ENCODE measurements at places on chromosomes 7 and 10.

- peaks cover 12% of the 10 kb centered on the region for H3K4me1 ChIP-seq
- H3K27ac ChIP-seq, result no peak overlapping the region
- peaks cover 41% of the 10 kb centered on the region for H3K27me3 ChIP-seq
- no peak for DNase-seq
Measured at GRCh38 chr7:74029991-74030415, 2.0 kb downstream of the ELN start.

- no peak overlapping the region for H3K4me3 ChIP-seq
- H3K36me3 ChIP-seq, result no peaks in the 10 kb centered on the region
- no peak for DNase-seq
- no peaks in the 10 kb centered on the region for H3K4me1 ChIP-seq
- H3K27me3 ChIP-seq, result peaks cover 6% of the 10 kb centered on the region
- H3K27ac ChIP-seq, result no peak overlapping the region
Measured at GRCh38 chr10:94010886-94011285, 17.2 kb downstream of the PLCE1 start.

DNA sequence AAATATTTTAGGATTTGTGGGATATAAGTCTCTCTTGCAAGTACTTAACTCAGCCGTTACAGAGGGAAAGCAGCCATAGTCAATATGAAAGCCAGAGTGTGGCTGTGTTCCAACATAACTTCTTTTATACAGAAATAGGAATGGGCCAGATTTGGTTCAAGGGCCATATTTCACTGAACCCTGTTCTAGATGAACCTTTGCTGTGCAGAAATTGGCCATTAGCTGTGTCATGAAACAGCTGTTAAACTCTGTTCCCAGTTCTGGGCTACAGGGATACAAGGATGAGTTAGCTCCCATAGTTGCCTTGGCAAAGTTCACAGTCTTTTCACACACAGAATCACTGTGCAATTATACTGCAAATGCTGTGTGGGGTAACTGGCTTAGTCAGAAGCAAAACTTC, 213.9 kb upstream of the LRRN3 start:
- H3K27ac ChIP-seq, result no peak overlapping the region
- H3K4me3 ChIP-seq, result no peak overlapping the region
- H3K27me3 ChIP-seq, result no peaks in the 10 kb centered on the region
- DNase-seq, result no peak

GRCh38 chr7:123410273-123410904, 124.0 kb downstream of the IQUB start:
- no peak overlapping the region for H3K27ac ChIP-seq
- H3K4me1 ChIP-seq, result no peaks in the 10 kb centered on the region
- H3K36me3 ChIP-seq, result no peaks in the 10 kb centered on the region
- no peak for DNase-seq

GRCh38 chr7:107387128-107387527, 82.7 kb upstream of the GPR22 start:
- no peaks in the 10 kb centered on the region for H3K27me3 ChIP-seq
- DNase-seq, result no peak
- H3K4me3 ChIP-seq, result no peak overlapping the region
- H3K27ac ChIP-seq, result no peak overlapping the region

GRCh38 chr7:97307521-97308108, 190.1 kb downstream of the SDHAF3 start:
- no peak for DNase-seq
- H3K27me3 ChIP-seq, result peaks cover 3% of the 10 kb centered on the region
- H3K4me3 ChIP-seq, result no peak overlapping the region
- no peak overlapping the region for H3K27ac ChIP-seq
- H3K4me1 ChIP-seq, result no peaks in the 10 kb centered on the region

- no peaks in the 10 kb centered on the region for H3K4me1 ChIP-seq
- no peak overlapping the region for H3K4me3 ChIP-seq
- no peaks in the 10 kb centered on the region for H3K27me3 ChIP-seq
- no peak overlapping the region for H3K27ac ChIP-seq
- DNase-seq, result no peak
- no peaks in the 10 kb centered on the region for H3K36me3 ChIP-seq
Measured at GRCh38 chr7:71286336-71286735, 154.4 kb downstream of the GALNT17 start.

DNA sequence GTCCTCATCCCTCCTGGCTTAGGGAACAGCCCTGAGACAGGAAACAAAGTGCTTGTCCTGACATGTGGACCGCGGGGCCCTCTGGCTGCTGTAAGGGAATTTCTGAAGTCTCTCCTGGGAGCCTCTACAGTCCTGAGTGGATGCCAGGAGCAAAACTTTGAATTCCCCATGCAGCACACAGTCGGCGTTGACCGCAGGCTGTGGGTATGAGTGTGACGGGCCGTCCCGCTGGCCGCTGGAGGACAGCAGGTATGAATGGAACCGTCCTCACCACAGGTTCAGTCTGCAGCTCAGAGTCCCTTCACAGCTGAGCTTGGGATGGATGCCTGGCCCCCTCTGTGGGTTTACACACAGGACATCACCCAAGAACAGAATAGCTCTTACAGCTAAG, 94.9 kb downstream of the GPR26 start:
- no peaks in the 10 kb centered on the region for H3K36me3 ChIP-seq
- no peak overlapping the region for H3K27ac ChIP-seq
- H3K27me3 ChIP-seq, result peaks cover 19% of the 10 kb centered on the region

DNA sequence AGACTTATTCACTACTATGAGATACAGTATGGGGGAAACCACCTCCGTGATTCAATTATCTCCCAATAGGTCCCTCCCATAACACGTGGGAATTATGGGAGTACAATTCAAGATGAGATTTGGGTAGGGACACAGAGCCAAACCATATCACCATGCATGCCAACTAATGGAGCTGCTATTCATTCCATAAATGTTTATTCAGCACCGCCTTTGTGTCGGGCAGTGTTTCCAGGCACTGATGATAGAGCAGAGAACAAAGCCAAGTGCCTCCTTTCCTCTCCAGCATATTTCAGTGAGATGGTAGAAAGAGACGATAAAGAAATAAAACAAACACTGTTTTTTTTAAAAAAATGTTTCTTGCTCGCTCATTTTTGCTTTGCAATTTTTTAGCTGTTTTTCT, 295.9 kb upstream of the FOXK1 start:
- no peak for DNase-seq
- peaks cover 33% of the 10 kb centered on the region for H3K27me3 ChIP-seq
- H3K4me3 ChIP-seq, result no peak overlapping the region
- H3K4me1 ChIP-seq, result no peaks in the 10 kb centered on the region

GRCh38 chr7:66277492-66277891, 72.4 kb downstream of the TPST1 start:
- H3K27me3 ChIP-seq, result no peaks in the 10 kb centered on the region
- no peaks in the 10 kb centered on the region for H3K36me3 ChIP-seq
- H3K4me1 ChIP-seq, result peaks cover 7% of the 10 kb centered on the region
- no peak overlapping the region for H3K27ac ChIP-seq

DNA sequence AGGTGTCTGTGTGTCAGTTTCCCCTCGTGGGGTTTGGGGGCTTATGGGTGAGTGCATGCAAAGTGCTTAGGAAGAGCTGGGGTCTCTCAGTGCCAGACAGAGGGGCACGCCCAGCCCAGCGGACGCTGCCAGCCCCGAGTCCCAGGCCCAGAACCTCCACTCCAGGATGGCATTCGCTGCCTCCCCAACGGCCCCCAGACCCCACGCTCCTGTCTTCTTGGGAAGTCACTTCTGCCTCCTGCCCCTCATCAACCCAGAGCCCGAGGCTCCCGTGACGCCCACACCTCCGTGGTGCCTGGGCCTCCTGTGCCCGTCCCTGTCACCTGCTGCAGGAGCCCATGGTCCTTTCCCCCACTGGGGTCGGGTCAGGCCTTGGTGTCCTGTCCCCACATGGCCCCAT, 35.0 kb downstream of the NKX6-2 start:
- H3K27ac ChIP-seq, result no peak overlapping the region
- H3K27me3 ChIP-seq, result no peaks in the 10 kb centered on the region
- H3K4me1 ChIP-seq, result no peaks in the 10 kb centered on the region

DNA sequence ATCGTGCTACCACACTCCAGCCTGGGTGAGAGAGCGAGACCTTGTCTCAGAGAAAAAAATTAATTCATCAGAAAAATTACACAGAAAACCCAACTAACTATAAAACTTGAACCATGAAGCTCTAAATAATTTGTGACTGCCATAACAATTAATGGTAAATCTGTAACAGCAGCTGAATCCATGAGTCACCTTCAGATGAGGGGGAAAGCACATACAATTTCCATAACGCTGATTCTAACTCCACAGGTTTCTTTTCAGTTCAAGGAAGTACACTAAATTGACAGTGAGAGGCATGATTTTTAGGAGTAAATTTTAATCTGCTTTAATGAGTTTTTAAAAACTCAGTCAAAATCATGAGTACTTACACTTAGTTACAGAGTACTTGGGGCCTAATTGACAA, 120.1 kb upstream of the NOBOX start:
- H3K27ac ChIP-seq, result no peak overlapping the region
- peaks cover 6% of the 10 kb centered on the region for H3K4me1 ChIP-seq
- H3K4me3 ChIP-seq, result no peak overlapping the region

- H3K36me3 ChIP-seq, result no peaks in the 10 kb centered on the region
- peaks cover 39% of the 10 kb centered on the region for H3K4me1 ChIP-seq
- no peak overlapping the region for H3K27ac ChIP-seq
- H3K4me3 ChIP-seq, result peak overlapping the region; percentile 27
Measured at GRCh38 chr10:30029872-30030256, 29.5 kb downstream of the JCAD start.

GRCh38 chr7:2837496-2837895, 6.6 kb downstream of the GNA12 start:
- H3K4me3 ChIP-seq, result peak overlapping the region; percentile 54
- DNase-seq, result no peak
- H3K27ac ChIP-seq, result no peak overlapping the region
- H3K36me3 ChIP-seq, result peaks cover 13% of the 10 kb centered on the region

GRCh38 chr7:119197172-119197876, 972.8 kb downstream of the ANKRD7 start:
- H3K4me3 ChIP-seq, result no peak overlapping the region
- no peak overlapping the region for H3K27ac ChIP-seq
- H3K4me1 ChIP-seq, result no peaks in the 10 kb centered on the region
- H3K36me3 ChIP-seq, result no peaks in the 10 kb centered on the region

GRCh38 chr7:129746857-129747529, 135.5 kb downstream of the NRF1 start:
- DNase-seq, result no peak
- peaks cover 2% of the 10 kb centered on the region for H3K4me1 ChIP-seq
- no peak overlapping the region for H3K27ac ChIP-seq
- H3K36me3 ChIP-seq, result peaks cover 16% of the 10 kb centered on the region

DNA sequence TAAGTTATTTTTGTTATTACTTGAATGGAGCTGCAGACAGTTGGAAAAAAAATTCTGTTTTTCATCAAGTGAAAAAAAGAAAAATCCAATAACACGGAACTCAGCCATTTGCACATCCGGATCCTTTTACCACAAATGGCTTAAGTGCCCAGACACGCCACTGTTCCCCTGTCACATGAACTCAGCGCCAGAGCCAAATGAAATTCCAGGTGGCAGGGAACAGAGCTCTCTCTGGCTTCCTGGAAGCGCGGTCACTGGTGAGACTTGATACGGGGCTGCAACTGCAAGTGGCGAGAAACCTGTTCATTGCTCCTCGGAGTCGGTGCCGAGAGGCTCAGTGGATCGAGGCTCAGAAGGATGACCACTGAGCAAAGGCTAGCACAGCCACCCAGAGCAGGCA, 60.8 kb upstream of the NPTX2 start:
- no peak overlapping the region for H3K4me3 ChIP-seq
- H3K36me3 ChIP-seq, result no peaks in the 10 kb centered on the region
- H3K4me1 ChIP-seq, result no peaks in the 10 kb centered on the region

GRCh38 chr10:92747066-92747465, 57.3 kb downstream of the HHEX start:
- H3K4me3 ChIP-seq, result no peak overlapping the region
- H3K27ac ChIP-seq, result no peak overlapping the region
- H3K27me3 ChIP-seq, result no peaks in the 10 kb centered on the region
- peaks cover 40% of the 10 kb centered on the region for H3K4me1 ChIP-seq
- no peak for DNase-seq

DNA sequence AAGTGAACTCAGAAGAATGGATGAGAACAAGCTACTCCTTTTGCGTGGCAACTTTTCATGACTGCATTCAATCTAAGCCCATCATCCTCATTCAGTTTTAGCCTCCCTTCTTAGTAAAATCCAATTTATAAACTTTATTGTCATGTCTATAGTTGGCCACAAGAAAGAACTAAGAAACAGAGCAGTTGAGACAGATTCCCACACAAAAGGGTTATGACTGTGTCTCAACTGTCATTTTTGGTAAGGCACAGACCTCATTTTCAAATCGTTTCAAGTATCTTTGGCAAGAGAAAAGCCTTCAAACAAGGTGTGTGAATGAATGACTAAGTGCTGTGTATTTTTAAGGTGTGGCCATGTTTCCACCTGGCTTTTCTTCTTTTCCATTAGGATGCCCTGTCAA, 84.2 kb upstream of the CREB5 start:
- H3K27me3 ChIP-seq, result peaks cover 2% of the 10 kb centered on the region
- no peak for DNase-seq
- peak overlapping the region; percentile 87 for H3K27ac ChIP-seq
- peaks cover 15% of the 10 kb centered on the region for H3K4me1 ChIP-seq
- H3K36me3 ChIP-seq, result no peaks in the 10 kb centered on the region

DNA sequence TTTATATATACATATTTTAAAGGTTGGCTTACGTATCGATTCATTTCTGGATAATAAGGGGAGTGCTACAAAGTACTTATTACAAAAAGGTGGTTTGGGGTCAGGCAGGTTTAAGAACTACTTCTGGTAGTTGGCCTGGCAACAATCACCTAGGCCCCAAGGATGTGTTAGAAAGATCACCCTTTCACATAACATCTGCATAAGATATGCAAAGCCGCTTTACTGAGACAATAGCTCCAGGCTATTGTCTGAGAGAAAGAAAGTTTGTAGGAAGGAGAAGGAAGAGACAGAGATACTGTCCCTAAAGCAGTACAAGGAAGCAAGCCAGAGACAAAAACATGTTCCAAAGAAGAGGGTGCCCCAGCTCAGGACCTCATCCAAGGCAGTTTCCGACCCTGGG, 6.2 kb downstream of the PAXIP1 start:
- no peak for DNase-seq
- no peak overlapping the region for H3K4me3 ChIP-seq
- H3K4me1 ChIP-seq, result peaks cover 3% of the 10 kb centered on the region
- peaks cover 60% of the 10 kb centered on the region for H3K36me3 ChIP-seq
- no peak overlapping the region for H3K27ac ChIP-seq
- H3K27me3 ChIP-seq, result no peaks in the 10 kb centered on the region

DNA sequence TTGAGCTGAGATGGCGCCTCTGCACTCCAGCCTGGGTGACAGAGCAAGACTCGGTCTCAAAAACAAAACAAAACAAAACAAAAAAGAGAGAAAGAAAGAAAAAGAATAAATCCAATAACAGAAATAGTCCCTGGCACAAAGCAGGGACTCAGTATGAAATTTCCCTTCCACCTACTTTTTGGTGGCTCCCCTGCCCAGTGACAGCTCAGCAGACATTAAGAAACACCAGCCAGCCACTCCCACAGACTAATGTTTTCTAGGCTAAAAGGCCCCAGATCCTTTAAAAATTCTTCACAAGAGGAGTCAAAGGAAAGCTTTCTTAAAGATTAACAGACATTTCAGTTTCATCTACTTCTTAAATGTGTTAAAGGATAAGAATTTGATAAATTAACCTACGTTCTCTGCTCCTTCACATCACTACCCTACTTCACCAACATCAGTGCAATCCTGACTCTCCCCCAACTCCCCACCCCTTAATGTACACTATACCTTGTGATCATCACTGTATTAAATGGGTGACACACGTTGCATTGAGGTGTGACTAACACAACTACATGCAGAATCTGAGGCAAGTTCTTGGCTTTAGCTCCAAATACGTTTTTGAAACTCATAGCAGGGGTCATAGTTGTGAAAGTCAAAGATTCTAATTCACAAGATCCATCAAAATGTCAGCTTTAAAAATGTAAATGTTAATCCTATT, 114.5 kb upstream of the CAV2 start:
- H3K4me1 ChIP-seq, result no peaks in the 10 kb centered on the region
- no peak overlapping the region for H3K27ac ChIP-seq
- H3K36me3 ChIP-seq, result no peaks in the 10 kb centered on the region
- no peak overlapping the region for H3K4me3 ChIP-seq

- H3K27ac ChIP-seq, result no peak overlapping the region
- no peak for DNase-seq
- peaks cover 26% of the 10 kb centered on the region for H3K4me1 ChIP-seq
Measured at GRCh38 chr7:36153571-36154097, 580 bp downstream of the EEPD1 start.
